ENCODE measurements at places on chromosomes 4 and X. TPM values are rescaled to one million over a fixed set of nuclear protein-coding genes. Genes with fewer than 3 reads are reported as not detected.

GRCh38 chr4:7006411-7006810 is 36.8 kb upstream of the TADA2B start:
- no peak for DNase-seq

GRCh38 chrX:123731258-123731986 is 1.4 kb downstream of the THOC2 start:
- DNase-seq = no peak

- DNase-seq = no peak
Measured at GRCh38 chr4:48913346-48913745, 6.8 kb upstream of the OCIAD2 start.

GRCh38 chr4:18314731-18315130 is 293.2 kb upstream of the LCORL start:
- DNase-seq = no peak

DNA sequence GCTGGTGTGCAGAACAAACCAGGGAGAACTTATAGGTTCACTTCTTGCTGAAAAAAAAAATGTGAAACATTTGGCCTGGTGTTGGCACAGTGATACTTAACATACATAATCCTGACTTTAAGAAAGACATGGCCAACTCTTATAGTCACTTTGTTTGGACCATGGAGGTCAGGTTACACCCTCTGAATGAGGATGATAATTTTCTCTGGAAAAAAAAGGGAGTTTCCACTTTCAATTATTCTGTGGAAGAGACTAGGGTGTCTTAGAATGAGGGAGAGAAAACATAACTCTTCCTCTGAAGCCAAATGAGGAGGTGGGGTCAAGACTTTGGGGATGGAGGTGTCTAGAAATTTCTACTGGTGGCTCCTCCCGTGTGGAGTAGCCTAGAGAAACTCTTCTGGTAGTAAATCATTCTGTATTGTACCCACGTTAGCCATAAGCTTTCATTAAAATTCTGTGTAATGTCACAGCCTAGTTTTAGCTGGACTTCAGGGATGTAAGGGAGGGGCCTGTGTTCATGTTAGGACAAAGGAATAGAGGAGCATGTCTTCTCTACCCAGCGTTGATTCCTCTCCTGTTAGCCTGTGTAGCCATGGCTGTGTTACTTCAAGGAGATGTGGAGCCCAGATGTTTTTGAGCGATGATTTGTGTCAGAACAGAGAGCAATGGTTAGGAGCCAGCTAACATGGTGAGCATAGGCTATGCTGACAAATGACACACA is 328.3 kb downstream of the GPAT3 start:
- no peak for DNase-seq

DNA sequence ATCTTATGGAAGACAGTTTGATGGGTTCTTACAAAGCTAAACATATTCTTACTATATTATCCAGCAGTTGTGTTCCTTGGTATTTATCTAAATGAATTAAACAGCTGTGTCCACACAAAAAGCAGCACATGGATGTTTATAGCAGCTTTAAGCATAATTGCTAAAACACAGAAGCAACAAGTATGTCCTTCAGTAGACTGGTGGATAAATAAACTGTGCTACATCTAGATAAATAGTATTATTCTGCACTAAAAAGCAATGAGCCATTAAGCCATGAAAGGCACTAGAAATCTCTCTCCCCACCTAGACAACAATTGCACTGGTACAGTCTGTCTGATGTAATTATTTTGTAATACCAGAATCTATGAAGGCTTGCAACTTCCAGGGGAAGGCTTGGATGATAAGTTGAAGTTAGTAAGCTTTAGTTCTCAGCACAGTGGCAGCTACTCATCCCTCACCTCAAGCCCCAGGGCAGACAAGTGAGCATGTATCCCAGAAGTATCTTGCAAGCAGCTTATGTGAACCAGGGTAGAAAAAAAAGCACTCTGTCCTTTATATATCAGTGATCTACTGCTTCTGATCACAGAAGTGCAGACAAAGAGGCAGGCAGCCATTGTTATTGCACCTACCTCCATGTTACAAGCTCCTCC is 36.9 kb downstream of the WDR17 start:
- no peak for DNase-seq

DNA sequence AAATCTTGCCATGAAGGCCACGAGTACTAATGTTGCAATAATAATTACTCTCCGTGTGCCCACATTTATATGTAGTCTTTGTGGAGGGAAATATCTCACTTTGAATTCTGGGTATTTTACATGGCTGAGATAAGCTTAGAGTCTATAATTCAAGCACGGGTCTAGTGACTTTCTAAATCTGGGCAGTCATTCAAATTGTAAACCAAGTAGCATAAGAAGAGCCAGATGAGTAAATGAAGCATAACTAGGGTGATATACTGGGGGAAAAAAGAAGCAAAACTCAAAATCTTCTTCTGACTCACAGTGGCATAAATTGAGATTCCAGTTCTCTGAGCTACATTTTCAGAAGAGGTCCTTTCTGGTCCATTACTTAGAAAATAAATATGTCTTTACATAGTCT is 53.0 kb downstream of the MAPK10 start:
- no peak for DNase-seq

GRCh38 chrX:131704136-131704695 is 160.3 kb downstream of the OR13H1 start:
- no peak for DNase-seq

GRCh38 chr4:122901247-122902010 is 21.0 kb downstream of the NUDT6 start:
- no peak for DNase-seq

The TSC22D3 gene
- total RNA-seq = 1,763 TPM

The ATP2B3 gene
- not detected for total RNA-seq

The RADX gene
- total RNA-seq = 9.1 TPM

All from CD8-positive, alpha-beta T cell (primary cell).